ENCODE measurements at places on chromosomes 5 and 9.

GRCh38 chr5:107293541-107294210 lies 377.1 kb downstream of the EFNA5 start:
- DNase-seq: no peak

DNA sequence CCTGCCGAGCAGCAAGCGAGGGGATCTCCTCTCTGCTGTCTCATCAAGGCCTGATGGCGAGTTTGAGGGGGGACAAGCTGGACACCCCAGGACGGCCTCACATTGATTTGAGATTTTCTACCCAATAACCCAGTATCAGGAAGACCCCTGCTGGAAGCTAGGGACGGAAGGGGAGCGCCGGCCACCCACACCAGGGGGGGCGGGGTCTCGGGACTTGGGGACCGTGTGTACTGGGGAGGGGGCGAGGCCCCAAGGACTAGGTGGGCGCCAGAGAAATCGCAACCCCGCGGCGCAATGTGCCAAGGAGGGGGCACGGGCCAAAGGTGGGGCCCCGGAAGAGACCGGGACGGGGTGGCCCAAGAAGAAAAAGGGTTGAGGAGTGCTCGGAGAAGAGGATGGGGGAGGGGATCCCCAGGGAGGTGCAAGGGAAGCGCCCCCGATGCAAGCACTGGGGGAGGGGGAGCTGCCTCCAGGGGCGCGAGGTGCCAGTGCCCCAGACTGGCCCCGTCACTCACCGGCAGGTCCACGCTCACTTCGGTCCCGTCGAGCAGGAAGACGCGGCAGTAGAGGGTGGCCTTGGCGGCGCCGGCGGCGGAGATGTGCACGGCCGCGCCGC lies 1.1 kb downstream of the EPB41L4B start:
- no peak for DNase-seq

DNA sequence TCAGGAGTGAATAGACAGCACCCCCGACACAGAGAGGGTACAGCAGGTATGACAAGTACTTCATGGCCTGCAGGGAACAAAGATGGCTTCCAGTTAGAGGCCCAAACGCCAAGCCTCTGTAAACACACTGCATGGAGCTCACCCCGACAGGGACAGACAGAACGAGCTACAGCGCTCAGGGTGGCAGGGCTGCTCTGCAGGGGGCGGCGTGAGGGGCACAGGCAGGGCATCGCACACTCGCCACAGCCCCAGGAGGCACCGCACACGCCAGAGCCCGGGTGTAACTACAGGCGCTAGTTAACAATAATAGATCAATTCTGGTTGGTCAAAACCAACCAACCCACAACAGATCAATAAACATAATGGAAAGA lies 21.1 kb downstream of the CLPTM1L start:
- DNase-seq: no peak

DNA sequence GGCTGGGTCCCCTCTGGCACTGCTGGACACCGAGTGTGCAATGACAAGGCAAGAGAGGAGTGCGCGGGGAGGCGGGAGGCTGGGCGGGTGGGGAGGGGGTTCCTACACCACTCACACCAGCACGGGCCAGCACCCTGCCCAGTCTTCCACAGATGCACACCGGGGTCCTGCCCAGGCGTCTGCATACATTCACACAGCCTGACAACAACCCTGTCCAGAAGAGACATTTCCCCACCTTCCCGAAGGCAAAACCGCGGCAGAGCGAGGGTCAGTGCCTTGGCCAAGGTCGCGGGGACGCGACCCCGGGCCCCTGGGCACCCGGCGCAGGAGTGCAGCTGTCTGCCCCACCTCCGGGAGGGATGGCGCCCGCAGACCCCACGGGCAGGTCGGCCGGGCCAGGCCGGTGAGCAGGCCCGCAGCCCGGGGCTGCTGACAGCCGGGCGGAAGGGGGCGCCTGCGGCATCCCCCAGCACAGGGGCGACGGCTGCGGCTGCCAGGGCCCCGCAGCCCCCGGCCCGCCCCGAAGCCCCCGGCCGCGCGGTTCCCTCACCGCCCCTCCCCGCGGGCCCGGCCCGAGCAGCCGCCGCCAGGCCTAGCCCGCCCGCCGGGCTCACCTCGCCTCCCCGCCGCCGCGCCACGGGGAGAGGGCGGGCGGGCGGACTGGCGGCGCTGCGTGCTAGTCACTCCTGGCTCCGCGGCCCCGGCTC lies 496 bp downstream of the MAPK9 start:
- no peak for DNase-seq

GRCh38 chr9:92754091-92754745 lies 10.4 kb downstream of the BICD2 start:
- no peak for DNase-seq

DNA sequence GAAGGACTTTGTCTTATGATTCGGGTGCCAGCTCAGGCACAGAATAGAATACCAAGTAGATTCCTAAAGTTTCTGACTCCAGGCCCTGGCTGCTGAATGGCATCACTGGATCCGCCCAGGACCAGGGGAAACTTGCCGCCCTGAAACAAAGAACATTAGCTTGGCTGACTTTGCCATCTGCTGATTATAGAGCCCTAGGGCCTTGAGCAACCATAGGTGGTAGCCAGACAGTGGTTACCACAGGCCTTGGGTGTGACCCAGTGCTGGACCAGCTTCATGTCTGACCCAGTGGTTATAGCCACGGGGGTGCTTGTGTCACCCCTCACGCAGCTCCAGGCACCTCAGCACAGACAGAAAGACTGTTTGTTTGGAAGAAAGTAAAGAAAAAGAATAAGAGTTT lies 62.7 kb downstream of the SSBP2 start:
- no peak for DNase-seq

DNA sequence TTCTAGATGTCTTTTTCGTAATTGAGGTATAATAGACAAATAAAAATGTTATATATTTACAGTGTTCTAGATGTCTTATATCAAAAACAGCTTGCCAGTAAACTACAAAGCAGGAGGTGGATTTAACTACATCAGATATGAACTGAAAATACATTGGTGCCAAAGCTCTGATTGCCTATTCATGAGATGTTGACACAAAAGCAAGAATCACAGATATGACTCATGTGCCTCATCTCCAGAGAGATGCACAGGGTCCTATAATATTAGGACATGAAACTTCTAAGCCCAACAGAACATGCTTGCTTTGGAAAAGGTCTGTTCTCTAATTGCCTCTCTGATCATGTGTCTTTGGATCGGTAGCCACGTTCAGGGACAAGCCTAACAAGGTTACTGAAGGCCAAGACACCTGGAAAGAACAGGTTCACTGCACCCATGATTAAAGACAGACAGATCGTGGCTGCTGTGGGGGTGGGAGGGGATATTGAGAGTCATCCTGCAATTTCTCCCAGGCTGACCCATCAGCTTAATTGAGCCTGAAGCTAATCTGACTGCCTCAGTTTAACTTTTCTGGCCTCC lies 16.8 kb downstream of the ABCA1 start:
- no peak for DNase-seq

DNA sequence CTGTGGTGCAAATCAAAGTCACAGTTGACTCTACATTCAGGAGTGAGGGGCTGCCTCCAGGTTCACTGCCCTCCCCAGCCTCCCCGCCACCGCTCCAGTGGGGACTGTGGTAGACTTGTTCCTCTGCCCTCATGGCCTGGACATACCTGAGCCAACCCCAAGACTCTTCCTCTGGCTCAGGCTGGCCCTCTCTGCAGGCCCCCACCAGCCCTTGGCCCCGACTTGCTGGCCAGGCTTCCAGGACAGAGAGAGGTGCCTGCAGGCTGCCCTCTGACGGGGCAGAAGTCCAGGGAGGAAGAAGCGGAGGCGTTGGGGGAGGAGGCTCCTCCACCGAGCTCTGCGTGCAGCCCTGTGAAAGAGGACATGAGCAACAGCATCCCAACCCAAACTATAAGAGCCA lies 2.8 kb upstream of the SARDH start:
- no peak for DNase-seq

DNA sequence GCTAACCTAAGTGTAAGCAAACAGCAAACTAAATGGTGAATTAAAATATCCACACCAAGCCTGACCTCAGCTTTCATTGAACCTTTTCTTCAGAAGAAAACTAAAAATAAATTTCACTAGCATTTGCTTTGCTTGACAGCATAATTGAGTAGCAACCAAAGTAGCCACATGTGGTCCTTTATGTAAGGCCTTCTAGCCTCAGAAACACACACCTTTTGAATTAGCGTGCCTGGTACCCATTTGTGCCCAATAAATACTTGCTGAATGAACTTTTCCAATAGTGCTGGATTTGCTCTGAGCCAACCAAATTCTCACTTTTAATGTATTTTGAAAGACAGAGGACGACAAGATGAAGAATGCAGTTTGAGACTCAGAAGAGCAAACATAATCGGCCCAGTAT lies 2.1 kb upstream of the NIPBL start:
- DNase-seq: no peak

DNA sequence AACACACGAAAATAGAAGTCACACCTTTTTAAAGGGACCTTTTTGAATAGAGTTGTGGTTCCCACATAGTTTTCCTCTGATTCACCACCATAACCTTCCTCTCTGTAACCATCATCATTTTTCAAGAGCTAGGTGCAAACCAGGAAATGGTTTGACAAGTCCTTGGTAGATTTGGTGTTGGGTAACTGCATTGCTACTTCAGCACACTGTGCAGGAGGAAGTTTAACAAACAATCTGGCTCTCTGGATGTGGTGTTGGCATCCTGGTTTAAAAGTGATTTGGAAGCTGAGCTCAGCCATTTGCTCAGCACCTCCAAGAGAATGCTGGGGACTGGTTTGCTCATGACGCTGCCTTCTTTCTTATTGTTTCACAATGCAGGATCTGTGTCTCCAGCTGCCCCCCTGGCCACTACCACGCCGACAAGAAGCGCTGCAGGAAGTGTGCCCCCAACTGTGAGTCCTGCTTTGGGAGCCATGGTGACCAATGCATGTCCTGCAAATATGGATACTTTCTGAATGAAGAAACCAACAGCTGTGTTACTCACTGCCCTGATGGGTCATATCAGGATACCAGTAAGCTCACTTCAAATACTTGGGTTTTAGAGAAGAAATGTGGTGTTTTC lies 213.1 kb downstream of the RFK start:
- no peak for DNase-seq

DNA sequence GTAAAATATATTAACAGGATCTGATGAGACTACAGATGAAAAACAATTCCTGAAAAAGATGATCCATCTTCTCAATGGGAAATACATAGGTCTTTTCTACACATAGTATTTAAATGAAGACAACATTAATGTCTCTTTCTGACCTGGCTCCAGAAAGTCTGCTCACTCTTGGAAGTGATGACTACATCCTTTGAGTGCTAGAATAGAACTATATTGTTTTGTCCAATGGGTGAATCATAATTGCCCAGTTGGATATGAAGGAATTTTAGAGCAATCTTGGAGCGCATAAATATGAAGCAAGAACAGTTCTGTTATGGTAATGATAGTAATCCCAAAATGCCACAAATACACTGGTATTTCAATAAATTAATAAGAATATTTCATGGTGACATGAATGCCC lies 322.1 kb downstream of the DEPDC1B start:
- DNase-seq: no peak

- no peak for DNase-seq
Measured at GRCh38 chr5:132418881-132419280, 49.4 kb downstream of the SLC22A5 start.

GRCh38 chr5:115494570-115495289 lies 49.8 kb downstream of the FEM1C start:
- no peak for DNase-seq

- no peak for DNase-seq
Measured at GRCh38 chr9:18606846-18607245, 132.9 kb downstream of the ADAMTSL1 start.

GRCh38 chr9:72633966-72634365 lies 112.6 kb downstream of the TMC1 start:
- no peak for DNase-seq

All from GM12864 (cell line).